ENCODE measurements at places on chromosomes 3 and 15.

DNA sequence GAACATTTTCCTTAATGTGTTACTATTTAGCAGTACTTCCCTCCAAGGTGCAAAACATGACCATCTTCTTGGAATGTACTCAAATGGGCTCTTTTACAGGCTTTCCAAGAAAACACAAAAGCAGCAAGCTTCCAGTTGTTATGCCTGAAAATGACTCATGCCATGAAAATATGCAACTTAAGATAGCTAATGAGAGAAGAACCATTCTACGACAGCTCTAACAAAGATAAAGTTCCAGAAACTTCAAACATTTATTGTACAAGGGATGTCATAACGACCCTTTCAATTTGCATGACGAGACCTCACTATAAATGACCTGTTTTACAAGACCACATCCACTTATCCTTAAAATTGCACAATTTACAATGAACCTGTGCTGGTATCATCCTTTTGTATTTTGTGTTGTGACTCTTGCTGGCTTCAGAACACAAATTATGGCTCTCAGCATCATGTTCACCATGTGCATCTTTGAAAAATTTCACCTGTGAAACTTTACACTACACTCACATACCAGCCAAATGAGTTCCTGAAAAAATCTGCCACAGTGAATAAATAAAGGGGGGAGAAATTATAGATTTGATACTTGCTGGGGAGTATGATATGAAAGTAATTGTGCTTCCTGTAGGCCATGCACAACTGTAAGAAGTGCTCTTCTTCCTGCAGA is 433.7 kb downstream of the MAGI1 start:
- DNase-seq: no peak

- DNase-seq: no peak
These were observed 287.3 kb downstream of the UBE2E2 start for GRCh38 chr3:23490459-23490858.

DNA sequence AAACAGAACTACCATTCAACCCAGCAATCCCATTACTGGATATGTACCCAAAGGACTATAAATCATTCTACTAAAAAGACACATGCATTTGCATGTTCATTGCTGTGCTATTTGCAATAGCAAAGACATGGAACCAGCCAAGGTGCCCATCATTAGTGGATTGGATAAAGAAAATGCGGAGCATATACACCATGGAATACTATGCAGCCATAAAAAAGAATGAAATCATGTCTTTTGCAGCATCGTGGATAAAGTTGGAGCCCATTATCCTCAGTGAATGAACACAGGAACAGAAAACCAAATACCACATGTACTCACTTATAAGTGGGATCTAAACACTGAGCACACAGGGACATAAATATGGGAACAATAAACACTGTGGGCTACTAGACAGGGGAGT is 43.1 kb upstream of the TIMP4 start:
- DNase-seq: no peak

GRCh38 chr3:175349168-175349567 is 490.0 kb downstream of the NAALADL2 start:
- no peak for DNase-seq

GRCh38 chr3:181582619-181583018 is 129.1 kb upstream of the SOX2 start:
- no peak for DNase-seq

GRCh38 chr15:40232625-40233070 is 6.2 kb upstream of the PAK6 start:
- no peak for DNase-seq

- peak; percentile 43 for DNase-seq
These were observed 5.0 kb downstream of the TWF2 start for GRCh38 chr3:52233968-52234367.

GRCh38 chr15:96097661-96098060 is 232.8 kb upstream of the NR2F2 start:
- DNase-seq: no peak

DNA sequence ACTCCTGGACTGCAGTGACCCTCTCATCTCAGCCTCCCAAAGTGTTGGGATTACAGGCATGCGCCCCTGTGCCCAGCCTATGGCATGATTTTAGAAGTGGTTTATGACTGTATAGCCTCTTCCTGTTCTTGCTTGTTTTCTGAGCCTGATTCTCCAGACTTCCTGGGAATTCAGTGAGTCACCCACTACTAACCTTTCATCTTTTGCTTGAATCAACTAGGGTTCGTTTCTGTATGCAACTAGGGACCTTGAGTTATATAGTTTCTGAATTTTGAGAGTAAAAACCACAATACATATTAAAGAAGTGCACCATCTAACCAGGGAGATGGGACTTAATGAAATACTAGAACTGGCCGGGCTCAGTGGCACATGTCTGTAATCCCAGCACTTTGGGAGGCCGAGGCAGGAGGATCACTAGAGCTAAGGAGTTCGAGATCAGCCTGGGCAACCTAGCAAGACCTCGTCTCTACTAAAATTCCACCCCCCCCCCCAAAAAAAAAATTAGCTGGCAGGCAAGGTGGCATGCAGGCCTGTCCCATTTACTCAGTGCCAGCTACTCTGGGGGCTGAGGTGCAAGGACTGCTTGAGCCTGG is 76.0 kb downstream of the ZNF609 start:
- no peak for DNase-seq

DNA sequence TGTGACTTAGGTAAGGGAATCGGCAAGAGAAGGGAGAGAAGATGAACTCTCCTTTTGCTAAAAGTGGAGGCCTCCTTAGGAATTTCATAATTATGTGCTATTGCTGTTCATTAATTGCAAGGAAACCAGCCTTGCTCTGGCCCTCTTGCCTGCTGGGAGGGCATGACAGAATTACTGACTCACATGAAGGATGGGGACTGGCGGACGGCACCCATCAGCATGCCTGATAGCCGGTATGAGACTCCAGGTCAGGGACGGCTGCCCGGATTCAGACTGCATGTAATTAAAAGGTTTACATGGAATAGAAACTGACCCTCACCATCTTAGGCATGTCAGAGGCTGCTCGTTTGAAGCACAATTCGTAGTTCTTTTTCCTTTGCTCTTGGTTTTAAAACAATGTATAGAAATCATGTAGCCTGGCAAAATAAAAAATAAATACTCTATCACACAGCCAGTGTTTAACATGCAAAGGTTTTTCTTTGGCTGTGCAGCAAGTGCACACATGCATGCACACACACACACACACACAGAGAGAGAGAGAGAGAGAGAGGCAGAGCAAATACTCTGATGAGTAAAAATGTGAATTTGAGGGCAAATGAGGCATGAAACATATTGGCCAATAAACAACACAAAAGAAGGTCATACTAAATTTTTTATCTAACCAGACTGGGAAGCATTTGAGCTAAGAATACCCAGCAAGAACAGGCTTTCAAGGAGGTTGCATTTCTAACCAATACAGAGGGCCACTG is 82.7 kb downstream of the FOXB1 start:
- DNase-seq: no peak

- DNase-seq: no peak
These were observed 91.6 kb upstream of the RGMA start for GRCh38 chr15:93180656-93181055.

DNA sequence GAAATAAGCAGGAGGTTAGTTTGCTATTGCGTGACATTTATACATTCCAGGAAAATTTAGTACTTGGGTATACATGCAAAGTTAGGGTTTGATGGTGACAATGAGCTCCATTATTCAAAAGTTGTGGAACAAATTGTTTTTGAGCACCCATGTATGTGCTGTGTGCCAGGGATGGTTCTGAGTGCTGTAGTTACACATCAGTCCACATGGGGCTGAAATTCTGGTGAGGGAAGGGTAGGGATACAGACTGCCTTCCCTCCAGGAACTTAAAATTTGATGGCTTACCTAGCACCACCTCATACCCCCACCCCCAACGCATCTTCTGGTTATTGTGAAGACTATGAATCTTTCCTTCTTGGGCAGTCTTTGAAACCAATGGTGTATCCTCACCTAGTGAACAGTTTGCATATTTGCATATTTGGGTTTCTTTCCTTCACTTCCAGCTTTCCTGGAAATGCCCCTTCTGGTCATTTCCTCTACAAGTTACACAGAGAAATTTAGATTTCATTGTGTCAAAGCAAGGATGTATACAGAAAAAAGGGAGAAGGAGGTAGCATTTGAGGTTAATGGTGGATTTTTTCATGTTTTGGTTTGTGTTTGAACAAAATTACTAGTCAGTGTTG is 222.0 kb upstream of the IL12A start:
- no peak for DNase-seq

DNA sequence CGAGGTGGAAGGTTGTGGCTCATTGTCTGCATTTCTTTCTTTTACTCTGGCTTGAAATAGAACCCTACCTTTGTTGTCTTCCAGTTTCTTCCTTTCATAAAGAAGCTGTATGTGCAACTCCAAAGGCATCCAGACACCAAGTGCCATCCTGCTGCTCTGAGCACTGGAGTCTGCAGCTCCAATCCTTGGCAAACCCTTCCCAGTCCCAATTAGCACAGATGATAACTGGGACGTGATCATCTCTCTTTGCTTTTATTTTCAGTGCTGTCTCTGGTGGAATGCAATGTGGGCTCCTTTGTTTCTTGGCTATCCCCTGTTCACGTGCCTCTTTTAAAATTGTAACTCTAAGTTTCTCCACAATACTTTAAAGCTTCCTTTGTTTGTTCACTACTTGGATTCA is 140.9 kb downstream of the AQP9 start:
- no peak for DNase-seq

GRCh38 chr15:62932436-62932835 is 110.1 kb upstream of the TPM1 start:
- no peak for DNase-seq

GRCh38 chr15:76576523-76577279 is 240.1 kb downstream of the ISL2 start:
- no peak for DNase-seq

- DNase-seq: no peak
These were observed 187.7 kb downstream of the GREM1 start for GRCh38 chr15:32905481-32905880.

GRCh38 chr15:49589030-49589429 is 31.6 kb downstream of the FAM227B start:
- no peak for DNase-seq

DNA sequence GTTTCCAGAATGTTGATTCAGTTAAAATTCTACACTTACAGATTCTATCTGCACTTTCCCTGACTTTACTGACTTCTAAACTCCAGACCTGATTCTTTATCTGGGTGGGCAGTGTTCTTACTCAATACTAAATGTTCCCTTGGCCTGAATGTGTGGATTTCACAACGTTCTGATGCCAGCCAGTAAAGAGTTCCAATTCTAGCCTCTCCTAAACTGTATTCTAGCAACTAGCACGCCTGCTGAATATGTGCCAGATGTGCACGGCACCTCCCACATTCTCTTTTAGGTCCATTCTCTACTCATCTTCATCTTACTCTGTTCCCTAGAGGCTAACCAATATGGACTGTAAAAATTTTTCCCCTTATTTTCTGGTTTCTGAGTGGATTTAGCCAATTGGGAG is 479.5 kb upstream of the AGTR1 start:
- DNase-seq: no peak

DNA sequence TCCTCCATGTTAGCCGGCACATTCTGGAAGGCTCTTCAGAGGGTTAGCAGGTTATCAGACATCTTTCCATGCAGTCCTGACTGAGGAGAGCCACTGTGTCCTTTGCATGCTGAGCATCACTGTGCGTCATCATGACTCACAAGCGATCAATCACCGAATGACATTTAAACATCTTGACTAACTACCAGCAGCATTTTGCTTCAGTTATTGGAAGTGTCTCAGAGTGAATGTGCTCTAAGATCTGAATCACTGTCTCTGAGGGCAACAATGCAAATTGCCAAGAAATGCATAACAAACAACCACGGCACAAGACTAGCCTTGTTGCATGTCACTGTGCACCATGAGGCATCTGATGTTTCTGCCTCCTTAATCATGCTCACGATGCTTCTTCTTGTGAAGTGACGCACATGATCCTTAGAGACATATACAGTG is 18.3 kb upstream of the ATP8B4 start:
- DNase-seq: no peak
